ENCODE measurements at places on chromosomes 16 and 17.
A peak's percentile ranks its signal among the peaks of the same experiment; 100 is the strongest.

- DNase-seq: no peak
These were observed 20.1 kb upstream of the DLX3 start for GRCh38 chr17:50015146-50015545.

DNA sequence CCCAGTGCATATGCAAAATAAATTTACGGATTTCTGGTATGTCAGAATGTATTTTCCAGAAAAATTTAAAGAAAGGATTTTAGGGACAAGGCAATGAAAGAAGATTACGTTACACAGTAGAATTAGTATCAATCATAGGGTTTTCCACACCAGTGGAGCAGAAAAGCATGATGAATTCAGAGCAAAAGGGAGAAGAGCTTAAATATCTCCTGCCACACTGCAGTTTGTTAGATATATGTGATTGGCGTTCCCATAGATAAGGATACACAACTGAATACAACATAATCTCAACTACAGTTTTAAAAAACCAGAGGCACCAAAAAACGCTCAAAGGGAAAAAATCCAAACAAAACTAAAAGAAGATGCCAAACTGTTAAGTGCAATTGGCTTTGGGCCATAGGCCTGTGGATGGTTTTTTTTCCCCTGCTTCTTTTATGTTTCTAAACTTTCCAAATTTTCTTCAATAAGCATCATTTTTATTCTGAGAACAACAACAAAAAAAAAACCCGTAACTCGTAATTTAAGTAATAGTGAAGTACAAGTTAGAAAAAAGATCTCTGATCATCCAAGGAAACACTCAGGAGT is 22.3 kb downstream of the MARF1 start:
- no peak for DNase-seq

GRCh38 chr17:7587420-7588151 is 2.3 kb downstream of the SOX15 start:
- no peak for DNase-seq

DNA sequence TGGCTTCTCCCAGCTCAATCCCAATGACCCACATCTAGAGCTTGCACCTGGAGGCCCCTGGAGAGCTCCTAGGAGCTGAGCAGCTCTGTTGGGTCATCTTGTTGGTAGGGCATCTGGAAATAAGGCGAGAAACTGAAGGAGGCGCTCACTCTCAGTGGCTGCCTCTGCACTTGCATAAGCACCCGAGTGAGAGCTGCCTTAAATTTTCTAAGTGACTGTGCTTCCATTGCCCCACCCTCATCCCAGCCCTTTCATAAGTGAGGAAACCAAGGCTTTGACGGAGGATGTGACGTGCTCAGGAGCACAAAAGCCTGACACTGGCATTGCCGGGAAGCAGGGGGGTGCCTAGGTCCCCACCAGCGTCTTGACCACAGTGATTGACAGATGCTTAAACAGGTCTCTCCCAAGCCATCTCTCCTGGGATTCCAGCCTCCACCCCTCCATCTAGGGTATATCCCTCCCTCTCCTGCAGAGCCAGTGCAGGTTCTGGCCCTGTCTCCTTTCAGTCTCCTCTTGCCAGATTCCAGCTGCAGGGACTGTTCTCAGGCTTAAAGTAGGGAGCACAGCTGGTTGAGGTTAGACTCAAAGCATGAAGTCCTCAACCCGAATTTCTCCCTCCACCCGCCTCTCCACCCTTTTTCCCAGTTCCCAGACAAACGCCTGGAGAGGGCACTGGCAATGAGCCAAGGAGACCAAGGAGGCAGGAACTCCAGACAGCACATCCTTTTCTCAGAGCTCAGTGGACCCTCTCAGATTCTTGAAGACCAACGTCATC is 113.7 kb downstream of the IRX5 start:
- peak; percentile 37 for DNase-seq

- DNase-seq: no peak
These were observed 539 bp upstream of the CKLF start for GRCh38 chr16:66551788-66552285.

DNA sequence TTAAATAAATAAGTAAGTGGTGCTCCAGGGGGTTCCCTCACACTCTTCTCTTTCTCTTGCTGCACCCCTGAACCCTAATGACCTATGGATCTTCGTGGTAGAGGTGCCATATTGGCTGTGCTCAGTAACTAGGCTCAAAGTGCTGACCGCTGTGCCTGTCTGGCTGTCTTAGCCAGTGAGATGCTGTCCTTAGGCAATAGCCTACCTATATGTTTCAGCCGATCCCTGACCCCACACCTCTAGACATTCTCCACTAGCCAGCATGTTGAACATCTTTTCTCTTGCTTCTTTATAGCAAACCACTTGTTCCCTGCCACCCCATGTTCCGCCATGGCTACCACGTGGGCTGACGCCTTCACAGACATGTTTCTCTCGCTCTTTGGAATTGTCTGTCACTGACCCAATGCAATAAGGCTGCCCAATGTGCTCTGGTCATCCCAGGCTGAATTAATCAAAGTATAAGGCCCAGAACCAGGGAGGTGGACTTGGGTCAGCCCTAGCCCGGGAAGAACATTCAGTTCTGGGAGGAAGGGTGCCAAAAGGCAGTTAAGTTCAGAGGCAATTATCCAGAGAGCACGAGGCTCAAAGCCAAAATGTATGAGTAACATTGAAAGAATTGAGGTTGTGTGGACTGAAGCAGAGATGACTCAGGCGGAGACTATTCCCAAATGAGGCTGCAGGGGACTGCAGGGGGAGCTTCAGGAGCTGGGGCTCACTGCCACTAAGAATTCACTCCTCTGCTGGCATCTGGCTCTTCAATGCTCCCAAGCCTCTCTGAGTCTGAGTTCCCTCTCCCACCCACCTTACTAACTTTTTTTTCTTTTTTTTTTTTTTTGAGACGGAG is 28.7 kb upstream of the TNRC6A start:
- DNase-seq: no peak

DNA sequence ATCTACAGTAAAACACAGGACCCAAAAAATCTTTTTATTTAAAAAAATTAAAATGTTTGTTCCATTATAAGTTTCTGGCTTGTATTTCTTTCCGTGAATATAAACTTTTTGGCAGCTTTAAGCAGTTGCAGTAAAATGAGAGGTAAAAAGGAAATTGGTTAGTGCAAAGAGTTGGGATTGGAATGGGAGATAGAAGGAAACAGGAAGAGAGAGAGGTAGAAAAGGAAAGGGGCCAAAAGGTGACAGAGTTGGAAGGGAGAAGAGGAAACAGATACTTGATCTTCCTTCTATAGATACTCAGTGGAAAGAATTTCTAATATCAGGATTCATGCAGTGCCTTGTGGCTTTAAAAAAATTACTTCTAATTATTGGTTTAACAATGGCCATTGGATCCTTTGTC is 63.5 kb downstream of the NQO1 start:
- no peak for DNase-seq

DNA sequence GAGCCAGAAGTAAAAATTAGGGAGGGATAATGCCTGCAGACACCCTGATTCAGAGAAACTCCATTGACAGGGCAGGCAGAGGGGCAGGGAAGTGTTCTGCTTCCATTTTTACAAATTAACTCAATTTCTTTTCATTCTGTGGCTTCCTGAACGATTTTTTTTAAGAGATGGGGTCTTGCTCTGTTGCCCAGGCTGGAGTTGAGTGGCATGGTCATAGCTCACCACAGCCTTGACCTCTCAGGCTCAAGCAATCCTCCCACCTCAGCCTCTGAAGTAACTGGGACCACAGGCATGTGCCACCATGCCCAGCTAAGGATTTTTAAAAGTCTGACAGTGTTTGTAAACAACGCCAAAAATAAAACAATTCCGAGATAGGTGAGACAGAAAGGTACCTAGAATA is 99.8 kb downstream of the SMG6 start:
- DNase-seq: no peak

- no peak for DNase-seq
These were observed 4.4 kb upstream of the MED9 start for GRCh38 chr17:17472333-17472920.

DNA sequence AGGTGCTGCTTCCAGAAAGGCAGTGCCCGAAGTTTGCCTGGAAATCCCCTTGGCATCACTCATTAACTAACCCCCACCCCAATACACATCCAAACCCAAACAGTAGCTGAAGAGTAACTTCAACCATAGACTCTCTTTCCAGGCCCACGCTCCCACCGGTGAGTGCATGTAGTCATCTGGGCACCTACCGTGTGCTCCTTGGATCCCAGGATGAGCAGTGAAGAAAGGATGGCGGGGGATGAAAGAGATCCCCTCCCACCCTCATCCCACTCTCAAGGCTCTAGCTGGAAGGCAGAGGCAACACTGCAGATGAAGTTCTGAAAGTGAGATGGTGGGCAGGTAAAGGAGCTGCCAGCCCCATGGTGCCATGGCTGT is 305.0 kb downstream of the SOX9 start:
- no peak for DNase-seq

DNA sequence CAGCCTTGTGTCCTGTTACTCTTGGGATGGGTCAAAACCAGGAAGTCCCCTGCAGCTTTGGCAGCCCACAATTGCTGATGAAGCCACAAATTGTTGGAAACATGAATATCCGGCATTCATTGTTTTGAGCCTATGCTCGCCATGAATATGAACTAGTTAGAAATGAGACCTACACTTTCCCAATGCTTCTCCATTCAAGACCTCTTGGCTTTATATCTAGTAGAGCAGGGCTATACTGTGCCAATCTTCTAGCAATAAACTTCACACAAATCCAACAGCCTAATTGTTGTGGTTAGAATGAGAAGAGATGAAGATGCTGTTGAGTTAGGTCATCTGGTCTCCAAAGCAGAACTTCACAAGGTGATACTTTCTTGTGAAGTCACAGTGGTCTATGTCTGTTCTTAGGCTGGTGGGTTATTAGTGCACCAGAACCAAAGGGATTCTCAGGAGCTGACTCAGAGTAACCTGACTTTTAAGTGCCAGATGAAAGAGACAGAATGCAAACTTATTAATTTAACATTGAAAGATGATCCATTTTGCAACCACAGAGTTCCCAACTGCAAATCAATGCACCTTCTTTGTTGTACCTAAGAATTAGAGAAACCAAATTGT is 13.7 kb upstream of the KRT23 start:
- DNase-seq: no peak

- DNase-seq: no peak
These were observed 8.4 kb downstream of the CBX8 start for GRCh38 chr17:79788455-79788854.

GRCh38 chr16:72877374-72878028 is 170.4 kb downstream of the ZFHX3 start:
- no peak for DNase-seq

GRCh38 chr16:704552-705380 is 835 bp downstream of the FBXL16 start:
- DNase-seq: no peak

DNA sequence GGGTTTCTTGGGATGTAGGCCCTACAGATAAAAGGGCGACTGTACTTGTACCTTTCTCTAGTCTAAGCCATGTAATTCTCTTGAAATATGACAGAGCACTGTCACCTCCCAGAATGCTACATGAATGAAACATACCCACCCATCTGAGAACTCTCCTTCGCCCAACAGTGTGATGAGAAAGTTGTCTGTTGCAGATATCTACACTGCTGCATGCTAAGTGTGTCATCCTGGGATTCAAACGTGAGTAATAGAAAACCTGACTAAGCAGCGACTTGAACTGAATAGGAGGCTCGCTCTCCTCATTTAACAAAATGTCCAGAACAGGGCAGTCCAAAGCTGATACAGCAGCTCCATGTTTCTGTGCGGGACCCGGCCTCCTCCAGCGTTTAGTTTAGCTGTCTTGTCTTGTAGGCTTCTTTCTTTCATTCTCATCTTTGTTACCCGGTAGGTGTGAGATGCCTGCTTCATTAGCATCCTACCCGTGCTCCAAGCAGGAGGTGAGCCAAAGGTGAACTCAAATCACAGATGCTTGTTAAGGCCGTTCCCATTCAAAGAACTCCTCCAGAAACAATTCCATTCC is 211.9 kb downstream of the PRKCA start:
- no peak for DNase-seq

DNA sequence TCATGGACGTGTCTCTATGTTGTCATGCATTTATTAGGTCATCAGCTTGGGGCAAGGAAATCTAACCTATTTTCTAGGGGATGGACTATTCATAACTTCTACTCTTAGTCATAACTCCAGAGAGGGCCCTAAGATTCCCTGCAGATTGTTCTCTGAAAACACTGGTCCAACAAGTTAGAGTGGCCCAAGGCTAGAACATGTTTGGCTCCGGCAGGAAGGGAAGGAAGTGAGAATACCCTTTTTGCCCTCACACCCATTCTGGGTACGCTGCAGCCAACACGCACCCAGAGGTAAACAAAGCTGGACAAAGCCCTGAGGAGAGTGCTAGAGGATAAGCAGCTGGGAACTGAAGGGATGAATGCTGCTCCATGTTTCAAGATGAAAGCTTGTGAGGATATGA is 9.9 kb downstream of the C16orf86 start:
- no peak for DNase-seq

DNA sequence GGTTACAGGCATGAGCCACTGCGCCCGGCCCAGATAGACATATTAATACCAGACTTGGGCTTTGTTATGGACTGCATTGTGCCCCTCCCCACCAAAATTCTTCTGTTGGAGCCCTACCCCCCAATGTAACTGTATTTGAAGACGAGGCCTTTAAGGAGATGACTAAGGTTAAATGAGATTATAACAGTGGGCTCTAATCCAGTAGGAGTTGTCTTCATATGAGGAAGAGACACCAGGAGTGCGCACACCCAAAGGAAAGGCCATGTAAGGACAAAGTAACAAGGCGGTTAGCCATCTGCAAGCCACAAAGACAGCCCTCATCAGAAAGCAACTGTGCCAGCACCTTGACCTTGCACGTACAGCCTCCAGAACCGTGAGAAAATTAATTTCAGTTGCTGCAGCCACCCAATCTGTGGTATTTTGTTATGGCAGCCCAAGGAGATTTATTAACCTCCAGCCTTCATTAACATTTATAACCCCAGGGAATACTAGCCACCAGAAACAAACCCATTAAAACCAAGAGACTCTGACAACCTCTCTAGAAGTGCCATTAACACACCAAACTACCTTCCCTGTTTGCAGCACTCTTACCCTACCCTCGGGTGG is 107.6 kb downstream of the TTC19 start:
- DNase-seq: no peak

DNA sequence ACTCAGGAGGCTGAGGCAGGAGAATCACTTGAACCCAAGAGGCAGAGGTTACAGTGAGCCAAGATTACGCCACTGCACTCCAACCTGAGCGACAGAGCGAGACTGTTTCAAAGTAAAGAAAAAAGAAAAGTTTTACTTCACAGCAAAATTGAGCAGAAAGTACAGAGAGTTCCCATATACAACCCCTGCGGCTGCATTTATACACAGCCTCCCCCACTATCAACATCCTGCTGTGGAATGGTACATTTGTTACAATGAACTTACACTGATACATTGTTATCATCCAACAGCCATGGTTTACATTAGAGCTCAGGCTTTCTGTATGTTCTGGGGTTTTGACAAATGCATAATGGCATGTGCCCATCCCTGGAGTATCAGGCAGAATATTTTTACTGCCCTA is 2.6 kb upstream of the MTHFSD start:
- DNase-seq: no peak

DNA sequence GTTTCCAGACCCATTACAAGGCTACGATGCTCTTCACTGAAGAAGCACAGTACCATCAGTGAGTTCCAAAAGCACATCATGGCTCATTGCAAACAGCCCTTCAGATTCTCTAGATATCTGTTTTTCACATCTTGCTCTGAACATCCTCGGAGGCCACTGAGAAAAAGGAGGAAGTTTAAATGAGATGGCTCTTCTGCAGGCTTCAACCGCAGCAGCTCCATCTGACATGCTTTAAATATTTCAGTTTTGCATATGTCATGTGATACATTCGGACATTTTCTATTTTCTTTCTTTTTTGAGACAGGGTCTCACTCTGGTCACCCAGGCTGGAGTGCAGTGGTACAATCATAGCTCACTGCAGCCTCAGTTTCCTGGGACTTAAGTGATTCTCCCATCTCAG is 396.8 kb downstream of the NPIPA8 start:
- no peak for DNase-seq

- DNase-seq: no peak
These were observed 8.5 kb downstream of the TIMM22 start for GRCh38 chr17:1005361-1005946.

Measured in ecto neural progenitor cell (in vitro differentiated cells).